ENCODE measurements at places on chromosomes 13 and 19.

DNA sequence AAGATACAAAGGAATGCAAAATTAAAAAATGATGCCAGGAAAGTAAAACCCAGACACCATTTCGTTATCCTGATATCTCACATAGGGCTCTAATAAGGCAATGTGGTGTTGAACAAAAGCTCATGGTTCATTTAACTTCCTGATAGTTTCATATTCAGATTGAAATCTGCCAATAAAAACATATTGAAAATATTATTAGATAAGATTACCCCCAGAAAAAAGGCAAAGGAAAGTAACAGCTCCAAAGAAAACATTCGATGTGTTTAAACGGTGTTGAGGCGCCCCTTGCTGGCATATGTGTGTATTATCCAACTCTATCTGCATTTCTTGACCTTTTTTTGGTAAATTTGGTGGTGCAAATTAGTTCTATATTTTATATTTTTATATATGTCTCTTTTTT lies 75.9 kb downstream of the ESD start:
- peak; percentile 24 for DNase-seq

- no peak for DNase-seq
Measured at GRCh38 chr19:44905437-44906160, at the start of gene APOE. Gene APOE, plus strand, starts transcription at chr19:44905796. Its CDS starts 829 bp downstream, at chr19:44906625.

DNA sequence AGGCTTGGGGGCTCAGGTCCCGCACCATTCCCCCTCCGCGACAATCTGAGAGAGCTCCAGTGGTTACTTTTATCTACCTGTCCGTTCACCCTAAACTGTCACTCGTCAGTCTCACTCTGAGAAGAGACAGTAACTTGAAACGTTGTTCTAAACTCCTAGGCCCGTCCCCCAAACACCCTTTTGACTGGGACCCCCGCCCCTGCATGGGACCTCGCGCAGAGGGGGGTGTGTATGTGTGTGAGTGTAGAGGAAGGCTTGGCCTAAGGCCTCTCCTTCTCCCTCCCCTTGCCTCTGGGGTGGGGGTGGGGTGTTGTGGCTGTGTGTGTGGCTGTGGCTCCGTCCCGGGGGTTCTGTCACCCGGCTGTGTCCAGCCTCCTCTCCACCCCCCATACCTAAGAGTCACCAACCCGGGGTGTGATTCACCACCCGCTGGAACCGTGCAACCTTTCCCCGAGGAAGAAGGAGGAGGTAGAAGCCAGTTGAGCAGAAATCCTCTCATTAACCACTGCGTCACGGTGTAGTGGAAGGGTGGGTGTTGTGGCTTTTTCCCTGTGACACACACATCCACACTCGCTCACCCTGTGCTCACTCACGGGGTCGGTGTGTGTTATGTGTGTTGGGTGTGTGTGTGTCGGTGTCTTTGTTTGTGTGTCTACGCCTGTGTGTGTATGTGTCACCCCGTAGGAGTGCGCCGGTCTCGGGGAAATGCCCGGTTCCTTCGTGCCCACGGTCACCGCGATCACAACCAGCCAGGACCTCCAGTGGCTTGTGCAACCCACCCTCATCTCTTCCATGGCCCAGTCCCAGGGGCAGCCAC lies 2.4 kb downstream of the FOSB start:
- peak; percentile 20 for DNase-seq

- DNase-seq: no peak
Measured at GRCh38 chr13:45943120-45943519, 91.6 kb upstream of the SIAH3 start.

- DNase-seq: no peak
Measured at GRCh38 chr13:20182231-20182846, 10.4 kb downstream of the GJB2 start.

GRCh38 chr19:37953171-37953917 lies 46.3 kb downstream of the SIPA1L3 start:
- DNase-seq: no peak
